ENCODE measurements at places on chromosomes 1 and 21.

DNA sequence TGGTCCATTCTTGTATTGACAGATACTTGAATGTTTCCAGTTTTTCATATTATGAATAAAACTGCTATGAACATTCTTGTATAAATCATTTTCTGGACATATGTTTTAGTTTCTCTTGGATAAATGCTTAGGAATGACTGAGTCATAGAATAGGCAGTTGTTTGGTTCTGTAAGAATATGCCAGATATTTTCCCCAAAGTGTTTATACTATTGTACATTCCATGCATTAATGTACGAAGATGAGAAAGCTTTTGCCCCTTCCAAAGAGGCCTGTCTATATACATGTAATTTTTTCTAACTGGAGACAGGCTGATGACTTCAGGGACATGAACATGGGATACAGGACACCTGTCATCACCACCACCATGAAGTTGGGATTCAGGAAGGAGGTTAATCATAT lies 11.3 kb downstream of the NBPF3 start:
- no peak for DNase-seq

- peak; percentile 99 for DNase-seq
Measured at GRCh38 chr1:203290261-203291089, 14.8 kb upstream of the BTG2 start.

GRCh38 chr21:32496568-32496967 lies 84.1 kb downstream of the EVA1C start:
- DNase-seq, result no peak

- DNase-seq, result no peak
Measured at GRCh38 chr1:168591641-168592250, 15.3 kb downstream of the XCL1 start.

DNA sequence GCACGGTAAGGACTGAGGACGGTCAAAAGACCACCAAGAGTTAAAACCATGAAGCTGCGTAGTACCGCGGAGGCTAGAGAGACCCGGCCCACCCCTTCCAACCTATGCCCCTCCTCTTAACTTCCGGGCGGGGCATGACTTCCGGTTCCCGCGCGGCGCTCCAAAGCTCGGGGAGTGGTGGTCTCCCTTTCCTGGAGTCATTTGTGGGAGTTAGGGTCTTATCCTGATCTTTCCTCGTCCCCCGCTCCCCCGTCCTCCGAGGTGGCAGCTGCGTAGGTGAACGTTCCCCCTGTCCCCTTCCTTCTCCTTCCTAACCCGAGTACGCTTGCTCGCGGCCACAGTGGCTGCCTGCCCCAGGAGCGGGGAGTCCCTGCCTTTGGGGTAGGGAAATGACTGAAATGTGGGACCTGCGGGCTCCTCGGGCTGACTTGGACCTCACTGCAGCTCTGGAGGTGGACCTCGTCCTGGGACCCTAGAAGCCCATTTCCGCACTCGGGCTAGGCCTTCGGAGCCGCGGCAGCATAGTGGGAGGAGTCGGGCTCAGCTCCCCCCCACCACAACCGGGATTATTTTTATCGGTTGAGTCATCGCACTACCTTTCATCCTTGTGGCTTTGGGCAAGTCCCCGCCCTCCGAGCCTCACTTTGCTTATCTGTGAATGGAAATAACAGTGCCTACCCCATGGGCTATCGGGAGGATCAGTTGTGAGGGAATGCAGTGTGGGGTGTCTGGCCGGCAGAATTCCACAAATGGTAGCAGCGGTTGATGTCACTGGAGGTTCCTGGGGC lies 24.1 kb downstream of the CELA3A start:
- DNase-seq, result peak; percentile 90

DNA sequence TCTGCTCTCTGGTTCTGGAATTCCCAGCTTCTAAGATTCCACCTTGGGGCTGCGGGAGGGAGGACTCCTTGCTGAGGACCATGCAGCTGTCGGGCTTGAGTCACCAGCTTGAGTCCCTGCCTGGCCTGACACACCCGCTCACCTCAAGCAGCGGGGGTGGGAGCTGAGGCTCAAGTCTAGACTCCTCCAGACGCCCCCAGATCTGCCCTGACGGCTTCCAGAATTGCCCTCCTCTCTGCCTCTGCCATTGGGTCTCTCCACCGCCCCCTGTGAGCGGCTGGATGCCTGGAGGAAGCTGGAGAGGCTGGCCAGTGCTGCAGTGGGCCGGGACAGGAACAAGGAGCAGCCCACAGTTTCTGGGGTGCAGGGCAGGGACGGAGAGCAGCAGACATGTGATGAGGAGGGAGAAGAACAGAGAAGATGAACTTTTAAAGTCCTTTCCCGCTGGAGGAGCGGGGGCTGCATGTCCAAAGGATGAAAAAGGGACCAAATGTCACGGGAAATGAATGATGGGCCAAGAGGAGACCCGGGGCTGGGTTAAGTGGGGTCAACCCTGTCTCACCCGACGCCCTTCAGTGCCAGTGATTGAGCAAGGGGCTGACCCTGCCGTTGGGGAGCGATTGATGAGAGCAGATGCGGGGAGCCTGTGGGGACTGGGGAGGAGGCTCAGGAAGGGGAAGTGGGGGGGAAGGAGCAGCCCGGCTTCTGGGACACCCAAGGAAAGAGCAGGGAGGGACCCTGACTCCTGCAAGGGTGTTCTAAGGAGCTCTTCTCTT lies 13.5 kb downstream of the CRABP2 start:
- DNase-seq, result no peak

GRCh38 chr1:151523326-151523725 lies 12.1 kb downstream of the CGN start:
- no peak for DNase-seq

GRCh38 chr1:225655509-225656258 lies 2.8 kb upstream of the ENAH start:
- DNase-seq, result no peak

DNA sequence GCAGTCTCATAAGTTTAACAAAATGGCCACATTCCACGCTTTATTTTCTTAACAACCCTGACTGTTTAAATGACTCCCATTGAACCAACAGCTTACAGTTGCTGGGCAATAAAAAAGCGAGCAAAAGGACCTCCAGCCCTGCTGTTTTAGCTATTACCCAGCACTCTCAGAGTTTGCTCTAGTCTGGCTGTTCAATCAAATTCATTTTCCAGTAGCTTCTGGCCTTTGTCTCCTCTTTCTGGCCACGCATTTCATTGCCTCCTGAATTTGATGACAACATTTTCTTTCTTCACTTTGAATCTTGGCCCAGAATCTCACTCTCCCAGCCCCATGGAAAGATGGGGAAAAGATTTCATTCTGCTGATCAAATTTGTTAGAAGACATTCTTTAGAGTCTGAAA lies 44.1 kb upstream of the DOCK7 start:
- DNase-seq, result no peak

DNA sequence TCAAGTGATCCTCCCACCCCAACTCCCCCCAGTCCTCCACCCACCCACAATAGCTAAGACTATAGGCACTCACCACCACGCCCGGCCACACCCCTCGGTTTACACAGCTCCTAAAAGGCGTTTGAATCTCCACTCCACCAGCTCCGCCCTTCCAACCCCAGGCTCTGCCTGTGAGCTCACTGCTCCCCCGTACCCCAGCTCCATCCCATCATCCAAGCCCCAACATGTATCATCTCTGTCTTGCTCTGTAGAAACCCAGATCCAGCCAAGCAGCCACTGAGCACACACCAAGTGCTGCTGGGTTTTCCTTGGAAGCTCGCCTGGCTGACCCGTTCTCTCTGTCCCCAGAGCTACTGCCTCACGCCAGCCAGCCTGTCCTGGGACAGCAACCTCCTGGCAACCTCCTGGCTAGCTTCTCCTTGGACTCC lies 12.0 kb upstream of the S100A2 start:
- DNase-seq, result peak; percentile 76

DNA sequence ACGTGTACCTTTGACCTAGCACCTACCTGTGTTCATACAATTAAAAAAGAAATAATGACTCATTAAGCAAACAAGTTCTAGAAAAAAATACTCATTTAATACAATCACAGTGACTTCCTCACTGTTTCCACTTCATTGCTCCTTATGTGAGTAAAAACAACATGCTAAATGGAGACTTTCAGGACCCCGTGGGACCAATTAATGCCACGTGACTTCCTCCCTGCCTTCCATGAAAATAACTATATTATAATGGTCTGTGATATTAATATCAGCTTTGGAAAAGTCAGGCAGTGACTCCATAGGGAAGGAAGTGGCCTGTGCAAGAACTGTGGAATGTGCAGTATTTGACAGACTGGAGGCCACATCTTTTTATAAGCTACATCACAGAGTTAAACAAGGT lies 337.8 kb downstream of the HLX start:
- DNase-seq, result no peak

Data from mucosa of descending colon (tissue), 3 donors.